Placental epithelial cell (primary cell): ENCODE measurements at places on chromosomes 6 and 20. TPM values are rescaled to one million over a fixed set of nuclear protein-coding genes. Genes with fewer than 3 reads are reported as not detected.

The DDO gene
- not detected in 2 replicates for total RNA-seq

The TRIM31 gene
- total RNA-seq, result under 0.01 and 0.11 TPM in 2 replicates

The BNIP5 gene
- total RNA-seq, result not detected in 2 replicates

The AFG1L gene
- 6.5 and 8.2 TPM in 2 replicates for total RNA-seq

The BCAS4 gene
- 5.1 and 10.3 TPM in 2 replicates for total RNA-seq

The OTOR gene
- not detected in 2 replicates for total RNA-seq

The KCNK16 gene
- total RNA-seq, result not detected in 2 replicates

The HLA-DRB1 gene
- 0.22 and 1.2 TPM in 2 replicates for total RNA-seq

The METTL24 gene
- not detected in 2 replicates for total RNA-seq
